ENCODE measurements at places on chromosomes 1 and 21.
A peak's percentile ranks its signal among the peaks of the same experiment; 100 is the strongest.

DNA sequence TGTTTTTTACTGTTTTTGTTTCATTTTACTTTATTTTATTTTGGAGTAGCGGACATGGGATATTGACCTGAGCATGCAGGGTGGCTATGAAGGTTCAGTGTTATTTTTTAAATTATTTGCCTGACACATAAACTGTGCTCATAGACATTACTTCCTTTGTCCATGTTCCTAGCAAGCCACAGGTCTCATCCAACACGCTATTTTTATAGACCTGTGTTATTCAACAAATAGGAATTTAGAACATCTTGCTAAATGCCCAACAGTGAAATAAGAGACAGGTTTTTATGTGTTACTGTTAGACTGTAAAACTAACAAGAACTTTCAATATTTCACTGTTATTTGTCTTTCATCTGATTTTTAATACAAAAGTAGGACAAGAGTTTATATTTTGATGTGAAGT is 756.4 kb downstream of the KCNT2 start:
- no peak for DNase-seq

- DNase-seq, result no peak
Observed at GRCh38 chr1:162732566-162733335, 57.8 kb upstream of the HSD17B7 start.

- peak; percentile 44 for DNase-seq
Observed at GRCh38 chr1:216422821-216423520, at the start of gene USH2A. TSS of gene USH2A (minus strand) at chr1:216423448. CDS start at chr1:216422336, 1,112 bp downstream.

- no peak for DNase-seq
Observed at GRCh38 chr1:234505769-234506102, 26.8 kb upstream of the TARBP1 start.

- DNase-seq, result no peak
Observed at GRCh38 chr21:41634211-41634694, 126.3 kb upstream of the TMPRSS2 start.

DNA sequence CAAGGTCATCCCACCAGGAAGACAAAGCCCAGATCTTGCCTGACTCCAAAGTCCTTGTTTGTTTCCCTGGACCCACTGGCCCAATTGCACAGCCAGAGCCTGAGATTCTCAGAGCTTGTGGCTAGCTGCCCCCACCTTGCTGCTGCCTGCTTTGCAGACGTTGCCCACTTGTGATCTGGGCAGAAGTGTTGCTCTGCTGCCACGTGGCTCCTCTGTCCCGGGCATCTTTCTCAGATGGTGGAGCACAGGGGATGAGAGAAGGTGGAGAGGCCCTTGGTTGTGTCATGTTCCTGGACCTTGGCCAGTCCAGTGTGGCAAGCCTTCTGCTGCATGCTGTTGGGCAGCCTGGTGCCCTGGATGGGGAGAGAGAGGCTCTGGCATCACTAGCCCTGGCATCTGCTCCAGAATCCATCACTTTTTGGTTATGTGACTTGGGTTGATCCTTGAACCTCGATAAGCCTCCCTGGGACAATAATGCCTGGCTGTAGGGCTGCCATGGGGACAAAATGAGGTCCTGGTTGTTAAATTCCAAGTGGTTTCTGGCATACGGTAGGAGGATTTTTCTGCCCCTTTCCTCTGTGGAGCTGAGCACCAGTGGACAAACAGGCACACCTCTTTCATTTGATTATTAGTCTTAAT is 1.5 kb upstream of the NR0B2 start:
- DNase-seq, result no peak

GRCh38 chr1:206509612-206510257 is 2.4 kb downstream of the RASSF5 start:
- DNase-seq, result no peak

DNA sequence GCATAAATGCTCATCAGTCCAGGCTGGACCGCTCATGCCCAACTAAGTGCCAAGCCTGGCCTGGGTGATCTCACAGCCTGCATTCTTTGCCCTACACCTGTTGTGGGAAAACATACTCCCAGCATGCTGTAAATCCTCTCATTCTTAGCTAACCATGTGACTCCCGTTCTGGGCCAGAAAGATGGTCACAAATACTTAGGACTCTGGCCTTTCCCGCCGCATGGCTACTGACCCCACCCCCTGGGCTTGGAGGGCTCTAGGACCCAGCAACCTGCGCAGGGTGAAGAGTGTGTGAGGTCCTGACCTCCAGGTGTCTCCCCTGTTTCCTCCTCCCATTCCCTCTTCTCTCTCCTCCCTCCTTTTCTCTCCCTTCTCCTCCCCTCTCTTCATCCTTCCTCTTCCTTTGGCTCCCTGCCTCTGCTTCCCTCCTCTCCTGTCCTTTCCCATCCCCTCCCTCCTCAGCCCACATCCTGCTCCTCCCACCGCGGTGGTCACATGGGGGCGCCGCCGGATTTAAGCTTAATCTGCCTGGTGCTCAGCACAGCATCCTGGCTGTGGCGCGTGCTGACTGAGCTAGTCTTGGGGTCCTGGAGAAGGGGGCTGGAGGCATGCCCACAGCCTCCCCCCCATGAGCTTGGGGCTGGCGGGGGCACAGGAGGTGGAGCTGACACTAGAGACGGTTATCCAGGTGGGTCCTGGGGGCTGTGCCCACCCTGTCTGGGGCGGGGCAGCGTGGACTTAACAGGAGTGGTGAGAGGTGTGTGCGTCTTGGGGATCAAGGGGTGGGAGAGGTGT is at the start of gene CROCC:
TSS of gene CROCC (plus strand) at position 541 of the 795 bp plus-strand sequence. CDS start at position 629, 88 bp downstream.
- DNase-seq, result no peak

- DNase-seq, result no peak
Observed at GRCh38 chr1:9476790-9477463, 62.3 kb upstream of the SLC25A33 start.

DNA sequence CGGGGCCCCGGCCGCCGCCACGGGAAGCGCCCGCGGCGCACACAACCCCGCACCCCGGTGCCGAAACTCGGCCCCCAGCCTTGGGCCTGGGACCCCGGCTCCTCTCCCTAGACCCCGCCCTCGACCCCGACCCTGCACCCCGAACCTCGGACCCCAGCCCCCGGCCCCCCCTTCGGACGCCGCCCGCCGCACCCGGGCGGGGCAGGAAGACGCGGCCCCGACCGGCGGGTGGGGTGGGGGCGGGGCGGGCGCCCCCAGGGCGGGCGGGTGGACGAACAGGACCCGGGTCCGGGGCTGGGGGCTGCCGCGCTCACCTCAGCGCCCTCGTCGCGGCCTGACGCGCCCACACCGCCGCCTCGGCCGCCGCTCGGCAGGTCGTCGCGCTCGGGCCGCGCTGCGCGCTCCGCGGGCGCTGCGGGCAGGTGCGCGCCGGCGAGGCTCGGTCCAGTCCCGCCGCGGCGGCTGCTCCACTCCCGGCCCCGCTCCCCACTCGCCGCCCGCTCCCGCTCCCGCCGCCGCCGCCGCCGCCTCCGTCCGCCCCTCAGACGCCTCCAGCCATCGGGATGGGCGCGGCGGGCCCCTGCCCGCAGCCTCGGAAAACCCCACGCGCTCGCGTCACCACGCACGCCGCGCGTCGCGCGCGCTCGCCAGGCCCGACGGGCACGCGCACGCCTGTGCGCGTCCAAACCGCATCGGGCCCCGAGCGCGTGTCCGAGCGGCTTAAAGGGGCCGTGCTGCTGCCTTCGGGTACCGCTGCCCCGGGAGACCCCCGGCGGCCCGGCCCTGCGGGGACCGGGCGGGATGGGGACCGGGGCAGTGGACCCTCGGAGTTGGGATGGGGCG is at the start of gene GNB1:
TSS of gene GNB1 (minus strand) at position 582 of the 843 bp plus-strand sequence. CDS start 65,634 bp downstream, outside the sequence.
- DNase-seq, result peak; percentile 82

- DNase-seq, result peak; percentile 77
Observed at GRCh38 chr1:183417772-183418491, at the start of gene NMNAT2. TSS of gene NMNAT2 (minus strand) at chr1:183418380. CDS start at chr1:183418267, 113 bp downstream.

GRCh38 chr1:189103956-189104355 is 1373.7 kb downstream of the BRINP3 start:
- DNase-seq, result no peak

DNA sequence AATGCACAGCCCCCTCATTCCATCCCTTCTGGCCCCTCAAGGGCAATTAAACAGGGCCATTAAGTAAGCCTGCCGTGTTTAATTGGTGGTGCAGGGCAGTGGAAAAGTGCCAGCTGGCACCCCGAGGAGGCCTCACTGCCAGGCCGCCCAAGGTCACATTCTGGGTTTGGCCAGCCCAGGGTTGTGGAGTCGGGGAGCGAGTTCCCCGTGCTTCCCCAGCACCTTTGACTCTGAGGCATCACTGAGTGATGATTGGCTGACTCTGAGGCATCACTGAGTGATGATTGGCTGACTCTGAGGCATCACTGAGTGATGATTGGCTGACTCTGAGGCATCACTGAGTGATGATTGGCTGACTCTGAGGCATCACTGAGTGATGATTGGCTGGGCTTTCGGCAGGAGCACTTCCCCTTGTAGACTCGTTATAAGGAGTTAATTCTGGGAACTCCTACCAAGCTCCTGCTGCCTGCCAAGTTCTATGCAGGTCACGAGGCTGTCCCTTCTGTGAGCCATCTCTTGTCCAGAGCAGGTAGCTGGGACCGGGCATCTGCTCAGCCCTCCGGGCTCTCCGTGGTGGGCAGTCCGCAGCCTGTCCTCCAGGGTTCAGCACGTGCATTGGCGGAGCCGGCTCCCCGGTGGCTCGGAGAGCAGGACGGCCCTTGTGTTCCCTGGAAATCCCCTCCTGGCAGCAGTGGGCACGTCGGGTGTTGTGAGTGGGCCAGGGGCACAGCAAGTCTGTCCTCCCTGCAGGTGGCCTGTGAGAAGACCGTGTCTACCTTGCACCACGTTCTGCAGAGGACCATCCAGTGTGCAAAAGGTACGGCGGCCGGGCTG is 20.9 kb downstream of the CSTB start:
- no peak for DNase-seq

DNA sequence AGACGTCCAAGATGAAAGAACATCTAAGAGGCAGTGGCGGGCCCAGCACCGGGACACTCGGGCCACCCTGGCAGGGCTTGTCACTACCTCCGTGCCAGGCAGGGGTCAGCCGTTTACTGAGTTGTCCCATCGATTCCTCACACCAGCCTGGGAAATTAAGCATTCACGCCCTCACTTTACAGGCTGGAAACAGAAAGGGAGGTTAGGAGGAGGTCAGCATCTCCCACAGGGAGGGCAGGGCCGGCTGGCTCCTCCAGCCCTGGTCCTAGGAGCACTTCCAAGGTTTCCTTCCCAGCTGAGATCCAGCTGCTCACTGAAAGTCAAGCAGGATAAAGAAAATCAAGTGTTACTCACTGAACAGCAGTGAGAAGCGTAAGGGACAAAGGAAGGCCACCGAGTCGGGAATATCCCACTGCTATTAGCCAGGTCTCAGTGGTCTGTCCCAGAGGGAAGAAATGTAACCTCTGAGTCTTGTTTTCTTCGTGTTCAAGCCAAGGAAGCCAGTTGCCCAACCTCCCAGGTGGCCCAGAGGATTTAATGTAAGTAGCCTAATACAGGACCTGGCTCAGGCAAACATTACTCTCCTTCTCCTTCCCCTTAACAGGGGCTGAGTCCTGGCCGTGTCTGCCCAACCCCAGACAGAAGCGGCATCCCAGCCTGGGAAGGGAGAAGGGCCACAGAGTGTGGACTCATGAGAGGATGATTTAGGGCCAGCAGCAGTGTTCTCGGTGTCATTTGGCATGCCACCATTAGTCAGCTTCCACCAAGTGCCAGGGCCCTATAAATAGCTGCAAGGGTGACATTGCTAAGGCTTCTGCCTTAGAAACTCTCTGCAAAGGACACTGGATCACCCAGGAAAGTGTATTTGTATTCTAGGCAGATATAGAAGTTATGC is 203.1 kb upstream of the GALNT2 start:
- no peak for DNase-seq

DNA sequence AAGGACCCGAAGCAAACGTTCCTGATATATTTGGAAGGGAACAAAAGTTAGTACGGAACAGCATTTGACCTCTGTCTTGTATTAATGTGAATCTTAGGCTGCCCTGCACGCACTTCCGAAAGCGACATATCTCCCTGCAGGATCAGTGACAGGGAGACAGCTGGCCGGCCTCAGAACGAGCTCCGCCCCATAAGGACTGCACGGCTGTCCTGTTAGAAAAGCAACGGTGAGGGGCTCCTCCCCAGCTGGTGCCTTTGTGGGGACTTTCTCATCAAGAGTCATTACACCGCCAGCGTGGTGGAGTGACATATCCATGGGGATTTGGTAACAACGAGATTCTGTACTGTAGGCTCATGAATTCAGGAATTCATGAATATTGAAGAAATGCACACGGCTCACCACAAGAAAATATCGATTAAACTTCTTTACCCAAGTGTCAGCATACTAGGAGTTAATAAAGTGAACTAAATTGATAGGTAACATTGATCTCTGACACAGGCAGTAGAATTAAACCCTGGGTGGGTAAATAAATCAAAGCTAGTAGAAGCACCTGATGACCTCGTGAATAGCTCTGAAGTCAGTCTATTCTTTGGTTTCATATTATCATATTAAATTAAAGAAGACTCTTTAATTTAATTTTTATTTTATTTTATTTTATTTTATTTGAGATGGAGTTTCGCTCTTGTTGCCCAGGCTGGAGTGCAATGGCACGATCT is 8.1 kb upstream of the GREM2 start:
- no peak for DNase-seq

DNA sequence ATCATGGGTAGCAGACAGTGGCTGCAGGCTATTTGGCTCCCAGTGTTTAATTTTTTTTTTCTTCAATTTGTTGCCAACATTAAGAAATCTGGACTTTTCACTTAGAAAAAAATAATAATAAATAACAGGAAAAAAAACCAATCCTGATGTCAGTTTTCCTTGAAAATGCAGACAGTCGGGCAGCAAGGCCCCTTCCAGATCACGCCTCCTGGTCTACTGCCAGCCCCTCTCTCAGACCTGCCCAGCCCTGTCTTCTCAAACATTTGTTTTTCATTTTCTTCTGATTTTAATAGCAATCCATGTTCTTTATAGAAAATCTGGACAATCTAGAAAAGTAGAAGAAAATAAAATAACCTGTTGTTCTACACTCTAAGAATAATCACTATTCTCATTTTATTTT is 15.5 kb downstream of the IFNGR2 start:
- DNase-seq, result no peak

DNA sequence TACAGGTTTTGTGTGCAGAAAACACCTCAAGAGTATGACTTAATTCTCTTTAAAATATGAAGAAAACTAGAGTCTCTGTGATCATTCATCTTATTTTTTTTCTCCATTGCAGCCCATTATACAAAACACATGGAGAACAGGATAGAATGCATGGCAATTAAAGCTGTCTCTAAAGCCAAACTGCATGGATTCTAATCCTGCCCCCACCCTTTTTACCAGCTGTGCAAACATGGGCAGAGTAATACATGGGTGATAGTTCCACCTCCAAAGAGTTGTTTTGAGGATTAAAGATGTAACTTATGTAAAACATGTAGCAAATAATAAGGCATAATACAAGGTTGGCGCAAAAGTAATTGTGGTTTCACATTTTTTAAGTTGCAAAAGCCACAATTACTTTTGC is 114.4 kb downstream of the CLEC20A start:
- peak; percentile 73 for DNase-seq

DNA sequence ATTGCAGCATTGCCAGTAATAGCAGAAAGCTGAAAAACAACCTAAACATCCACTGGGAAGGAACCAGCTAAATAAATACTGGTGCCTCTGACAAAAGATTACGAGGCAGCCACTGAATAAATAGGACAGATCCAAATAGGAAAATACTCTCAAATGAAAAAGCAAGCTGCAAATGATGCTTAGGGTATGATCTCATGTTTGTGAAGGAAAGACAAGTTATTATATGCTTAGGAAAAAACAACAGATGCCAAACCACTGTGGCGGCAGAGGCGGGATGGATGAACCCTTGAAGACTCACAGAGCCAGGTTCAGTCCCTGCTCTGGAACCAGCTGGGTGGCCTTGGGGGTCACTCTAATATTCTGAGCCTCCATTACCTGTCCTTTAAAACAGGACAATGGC is 41.6 kb downstream of the MATN1 start:
- no peak for DNase-seq
